Fibroblast of lung (primary cell): ENCODE measurements at places on chromosomes 5 and 9. TPM values are rescaled to one million over a fixed set of nuclear protein-coding genes. Genes with fewer than 3 reads are reported as not detected.

The PRSS3 gene
- total RNA-seq, result 0.26 and 0.33 TPM in 2 replicates

The IFNA13 gene
- not detected in 2 replicates for total RNA-seq

GRCh38 chr9:71764463-71764862 lies 3.9 kb downstream of the CEMIP2 start:
- H3K27me3 ChIP-seq, result no peaks in the 10 kb centered on the region
- H3K36me3 ChIP-seq, result no peaks in the 10 kb centered on the region
- peak overlapping the region; percentile 18 for H3K4me3 ChIP-seq
- no peak for DNase-seq
- peak overlapping the region; percentile 9 for H3K27ac ChIP-seq

- no peak overlapping the region for H3K27ac ChIP-seq
- no peak overlapping the region for H3K4me3 ChIP-seq
- H3K36me3 ChIP-seq, result no peaks in the 10 kb centered on the region
- no peaks in the 10 kb centered on the region for H3K27me3 ChIP-seq
Measured at GRCh38 chr5:78698191-78698791, 49.7 kb upstream of the LHFPL2 start.

The MED22 gene
- 12.8 and 17.8 TPM in 2 replicates for total RNA-seq

GRCh38 chr9:13351778-13352386 lies 72.4 kb upstream of the MPDZ start:
- no peak overlapping the region for H3K4me3 ChIP-seq
- peaks cover 3% of the 10 kb centered on the region for H3K4me1 ChIP-seq
- no peaks in the 10 kb centered on the region for H3K36me3 ChIP-seq
- H3K27ac ChIP-seq, result no peak overlapping the region
